ENCODE measurements at places on chromosomes 1 and 21. TPM values are rescaled to one million over a fixed set of nuclear protein-coding genes. Genes with fewer than 3 reads are reported as not detected.

DNA sequence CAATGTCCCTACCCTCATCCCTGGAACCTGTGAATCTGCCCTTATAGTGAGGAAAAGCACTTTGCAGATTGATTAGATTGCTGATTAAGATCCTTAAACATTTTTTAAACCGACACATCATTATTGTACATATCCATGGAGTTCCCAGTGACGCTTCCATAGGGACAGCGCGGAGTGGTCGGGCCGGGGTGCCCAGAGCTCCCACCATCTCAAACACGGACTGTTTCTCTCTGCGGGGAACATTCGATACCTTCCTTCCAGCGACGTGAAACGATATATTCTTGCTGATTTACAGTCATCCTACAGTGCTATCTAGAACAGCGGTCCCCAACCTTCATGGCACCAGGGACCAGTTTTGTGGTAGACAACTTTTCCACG lies 4.0 kb downstream of the KRTAP10-12 start:
- no peak for DNase-seq

DNA sequence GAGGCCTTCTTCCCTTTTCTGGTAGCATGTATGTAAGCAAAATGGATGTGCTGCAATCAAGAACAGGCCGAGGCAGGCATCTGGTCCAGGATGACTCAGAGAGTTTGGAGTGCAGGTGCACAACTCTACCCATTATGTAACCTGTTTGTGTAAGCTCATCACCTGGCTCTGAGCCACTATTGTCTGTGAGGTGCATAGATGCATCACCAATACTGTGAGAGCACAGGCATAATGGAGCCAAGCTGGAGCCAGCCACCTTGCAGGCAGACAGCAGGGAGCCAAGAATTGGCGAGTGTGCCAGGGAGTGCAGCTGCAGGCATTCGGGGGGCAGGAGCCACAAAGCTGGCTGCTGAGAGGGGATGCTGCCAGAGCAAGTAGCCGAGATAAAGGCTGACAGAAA lies 549.9 kb upstream of the RGS18 start:
- no peak for DNase-seq

GRCh38 chr1:214473387-214473786 lies 78.0 kb downstream of the PTPN14 start:
- DNase-seq: no peak

- DNase-seq: no peak
Measured at GRCh38 chr21:46173573-46173972, 10.7 kb downstream of the SPATC1L start.

DNA sequence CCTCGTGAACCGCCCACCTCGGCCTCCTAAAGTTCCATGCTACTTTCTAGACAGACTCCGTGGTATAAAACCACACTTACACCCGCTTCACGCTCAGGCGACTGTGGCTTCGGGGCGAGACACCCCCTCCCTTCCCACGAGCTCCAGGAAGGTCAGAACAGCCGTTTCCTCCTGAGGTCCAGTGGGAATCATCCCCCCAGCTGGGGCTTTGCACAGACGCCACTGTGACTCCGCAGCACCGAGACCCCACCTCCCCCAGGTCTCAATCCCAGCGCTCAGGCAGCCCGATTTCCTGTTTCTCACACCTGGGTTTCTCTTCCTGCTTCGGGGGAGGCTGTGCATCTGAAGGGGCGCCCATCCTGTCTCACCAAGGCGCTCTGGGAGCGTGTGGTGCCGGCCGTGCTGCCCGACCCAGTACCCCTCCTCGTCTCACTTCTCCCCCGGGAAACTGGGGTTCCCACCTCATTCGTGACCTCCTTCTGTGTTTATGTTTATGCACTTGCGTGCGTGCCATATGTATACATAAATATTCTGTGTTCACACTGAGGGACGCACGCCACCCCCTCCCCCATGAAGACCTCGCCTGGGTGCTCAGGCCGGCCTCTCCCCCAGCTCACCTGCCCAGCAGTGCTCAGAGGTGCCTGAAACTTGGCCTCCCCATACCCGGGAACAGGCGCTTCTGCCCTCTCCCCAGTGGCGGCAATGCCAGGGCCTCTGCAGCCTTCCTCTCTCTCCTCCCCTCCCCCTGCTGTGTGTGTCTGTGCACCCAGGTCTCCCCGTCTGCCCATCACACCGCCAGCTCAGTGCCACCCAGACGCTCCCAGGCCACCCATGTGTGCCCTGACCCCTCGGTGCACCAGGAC lies 14.6 kb downstream of the SLC35E2B start:
- no peak for DNase-seq

Gene CC2D1B
- total RNA-seq: 47.8 TPM

Gene ZNF670
- total RNA-seq: 3.8 TPM

Gene TIMM17A
- total RNA-seq: 37.5 TPM
